ENCODE measurements at places on chromosomes 12 and 14. TPM values are rescaled to one million over a fixed set of nuclear protein-coding genes. Genes with fewer than 3 reads are reported as not detected.

- no peaks in the 10 kb centered on the region for H3K36me3 ChIP-seq
- H3K27ac ChIP-seq, result no peak overlapping the region
- peaks cover 30% of the 10 kb centered on the region for H3K27me3 ChIP-seq
- no peak overlapping the region for H3K4me3 ChIP-seq
- H3K4me1 ChIP-seq, result peaks cover 25% of the 10 kb centered on the region
These were observed 196.8 kb downstream of the KIF26A start for GRCh38 chr14:104335176-104335575.

DNA sequence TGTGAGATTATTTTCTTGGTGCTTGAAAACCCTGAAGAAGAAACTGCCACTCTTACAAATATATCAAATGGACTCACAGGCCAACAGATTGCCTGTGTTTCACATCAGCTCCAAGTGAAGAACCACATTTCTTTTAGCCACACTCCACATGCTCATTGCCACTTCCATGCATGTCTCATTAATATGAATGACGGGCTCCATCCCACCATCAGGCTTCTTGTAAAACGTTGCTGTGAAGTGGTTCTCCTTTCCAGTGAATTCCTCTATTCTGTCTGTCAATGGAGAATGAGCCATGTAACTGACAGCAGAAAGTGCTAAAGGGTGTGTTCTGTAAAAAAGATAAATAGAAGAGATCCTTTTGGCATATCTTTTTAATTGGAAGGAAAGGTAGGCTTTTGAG, 188.2 kb upstream of the RMST start:
- no peaks in the 10 kb centered on the region for H3K36me3 ChIP-seq
- no peak overlapping the region for H3K4me3 ChIP-seq
- H3K4me1 ChIP-seq, result peaks cover 20% of the 10 kb centered on the region
- H3K27me3 ChIP-seq, result no peaks in the 10 kb centered on the region
- peak overlapping the region; percentile 74 for H3K27ac ChIP-seq
- DNase-seq, result no peak

- no peak overlapping the region for H3K4me3 ChIP-seq
- peaks cover 3% of the 10 kb centered on the region for H3K27me3 ChIP-seq
- H3K36me3 ChIP-seq, result no peaks in the 10 kb centered on the region
These were observed 38.2 kb upstream of the EML1 start for GRCh38 chr14:99755068-99755405.

- no peaks in the 10 kb centered on the region for H3K27me3 ChIP-seq
- H3K36me3 ChIP-seq, result no peaks in the 10 kb centered on the region
- H3K27ac ChIP-seq, result no peak overlapping the region
- no peaks in the 10 kb centered on the region for H3K4me1 ChIP-seq
These were observed 368.7 kb upstream of the GARIN6 start for GRCh38 chr12:99278899-99279298.

GRCh38 chr14:104707608-104708595, 16.1 kb upstream of the ADSS1 start:
- peaks cover 88% of the 10 kb centered on the region for H3K36me3 ChIP-seq
- H3K27ac ChIP-seq, result no peak overlapping the region
- no peak for DNase-seq
- no peak overlapping the region for H3K4me3 ChIP-seq

GRCh38 chr14:40123816-40124215, 691.6 kb upstream of the FBXO33 start:
- H3K36me3 ChIP-seq, result no peaks in the 10 kb centered on the region
- no peaks in the 10 kb centered on the region for H3K4me1 ChIP-seq
- no peak for DNase-seq
- H3K27me3 ChIP-seq, result no peaks in the 10 kb centered on the region
- no peak overlapping the region for H3K4me3 ChIP-seq

GRCh38 chr14:106840991-106841390, 1314.6 kb downstream of the TMEM121 start:
- DNase-seq, result no peak
- no peaks in the 10 kb centered on the region for H3K4me1 ChIP-seq
- H3K36me3 ChIP-seq, result no peaks in the 10 kb centered on the region

- peak overlapping the region; percentile 80 for H3K27ac ChIP-seq
- H3K36me3 ChIP-seq, result no peaks in the 10 kb centered on the region
- H3K27me3 ChIP-seq, result no peaks in the 10 kb centered on the region
These were observed 2.1 kb downstream of the KIF21A start for GRCh38 chr12:39440781-39441180.

DNA sequence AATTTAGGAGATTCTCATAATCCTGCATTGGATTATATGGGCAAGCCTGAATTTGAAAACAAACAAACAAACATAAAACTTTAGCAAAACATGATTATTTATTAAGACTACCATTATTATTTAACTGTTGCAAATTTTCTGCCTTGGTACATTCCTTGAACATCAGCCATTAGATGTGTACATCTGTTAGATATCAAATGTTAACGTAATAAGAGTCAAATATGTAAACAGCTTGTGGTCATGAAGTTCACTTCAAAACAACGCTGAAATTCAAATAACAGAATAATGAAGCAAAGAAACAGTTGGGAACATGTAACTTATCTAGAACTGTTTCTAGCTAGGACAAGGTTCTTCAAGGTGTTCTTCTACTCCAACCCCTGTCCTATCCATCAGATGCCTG, 14.3 kb upstream of the TMX1 start:
- no peak overlapping the region for H3K27ac ChIP-seq
- no peak for DNase-seq
- H3K4me1 ChIP-seq, result no peaks in the 10 kb centered on the region
- H3K36me3 ChIP-seq, result no peaks in the 10 kb centered on the region
- no peak overlapping the region for H3K4me3 ChIP-seq

GRCh38 chr14:80055226-80055625, 156.1 kb downstream of the DIO2 start:
- H3K27me3 ChIP-seq, result no peaks in the 10 kb centered on the region
- H3K27ac ChIP-seq, result no peak overlapping the region
- no peak for DNase-seq
- H3K4me1 ChIP-seq, result no peaks in the 10 kb centered on the region

The TAS2R31 gene
- total RNA-seq, result 7.8 TPM

The TPPP2 gene
- 0.44 TPM for total RNA-seq

The KRT73 gene
- total RNA-seq, result not detected

The FOXG1 gene
- not detected for total RNA-seq

The ARMH4 gene
- 39.8 TPM for total RNA-seq
